Esophagus mucosa (tissue), 1 donor: ENCODE measurements at places on chromosomes 13 and 19.
A peak's percentile ranks its signal among the peaks of the same experiment; 100 is the strongest.

- peak; percentile 0 for ATAC-seq
Measured at GRCh38 chr19:14497228-14497921, 1.4 kb upstream of the GIPC1 start.

GRCh38 chr19:47274891-47275761 lies 441 bp downstream of the INAFM1 start:
- ATAC-seq, result peak; percentile 6

- peak; percentile 49 for ATAC-seq
Measured at GRCh38 chr13:79918620-79919019, 422.3 kb downstream of the SPRY2 start.

- no peak for ATAC-seq
Measured at GRCh38 chr19:23525276-23525852, 130.1 kb upstream of the ZNF91 start.
